Stimulated activated CD8-positive, alpha-beta memory T cell treated with anti-CD3 and anti-CD28 coated beads, Interleukin-4, amount 100 ng/mL, for 4 hours (primary cell): ENCODE measurements at places on chromosomes 16 and 17.

GRCh38 chr16:5056352-5056751, 9.4 kb downstream of the C16orf89 start:
- peak; percentile 11 for DNase-seq

- DNase-seq, result no peak
These were observed 47.9 kb downstream of the SNX29 start for GRCh38 chr16:12024429-12024828.

GRCh38 chr17:78387977-78388941, 9.8 kb downstream of the PGS1 start:
- no peak for DNase-seq

DNA sequence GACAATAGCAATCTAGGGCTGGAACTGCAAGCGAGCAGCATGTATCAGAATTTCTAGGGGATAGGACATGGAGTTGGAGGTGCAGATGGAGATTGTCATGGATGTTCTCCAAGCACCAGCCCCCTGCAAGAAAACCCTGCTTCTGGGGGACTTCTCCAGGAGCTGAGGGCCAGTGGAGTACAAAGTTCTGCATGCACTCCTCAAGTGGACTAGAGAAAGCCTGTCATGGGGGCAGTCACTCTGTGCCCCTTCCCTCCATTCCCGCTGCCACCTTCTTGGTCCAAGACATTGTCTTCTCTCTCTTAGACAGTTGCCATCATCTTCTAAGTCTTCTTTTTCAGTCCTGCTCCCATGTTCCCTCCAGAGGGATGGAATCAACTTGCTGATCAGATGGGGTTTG, 87.9 kb downstream of the AIPL1 start:
- no peak for DNase-seq

- no peak for DNase-seq
These were observed 44.0 kb downstream of the IRX6 start for GRCh38 chr16:55367866-55368603.

DNA sequence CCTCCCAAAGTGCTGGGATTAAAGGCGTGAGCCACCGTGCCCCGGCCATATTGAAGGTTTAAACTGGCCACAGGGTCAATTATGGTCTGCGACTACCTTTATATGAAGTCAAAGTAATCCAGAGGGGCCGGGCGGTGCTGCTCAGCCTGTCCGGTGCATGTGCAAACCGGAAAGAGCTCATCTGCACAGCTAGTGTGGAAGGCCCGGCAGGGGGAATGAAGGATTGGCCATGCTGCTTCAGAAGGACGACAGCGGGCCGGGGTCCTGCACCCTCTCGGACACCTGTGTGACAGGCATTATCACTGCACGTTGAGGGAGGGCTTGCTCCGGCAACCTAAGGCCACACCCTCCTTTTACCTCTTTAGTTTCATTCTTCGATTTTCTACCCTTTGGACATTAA, 23.6 kb downstream of the TMEM204 start:
- DNase-seq, result no peak
